ENCODE measurements at places on chromosomes 7 and 10.

DNA sequence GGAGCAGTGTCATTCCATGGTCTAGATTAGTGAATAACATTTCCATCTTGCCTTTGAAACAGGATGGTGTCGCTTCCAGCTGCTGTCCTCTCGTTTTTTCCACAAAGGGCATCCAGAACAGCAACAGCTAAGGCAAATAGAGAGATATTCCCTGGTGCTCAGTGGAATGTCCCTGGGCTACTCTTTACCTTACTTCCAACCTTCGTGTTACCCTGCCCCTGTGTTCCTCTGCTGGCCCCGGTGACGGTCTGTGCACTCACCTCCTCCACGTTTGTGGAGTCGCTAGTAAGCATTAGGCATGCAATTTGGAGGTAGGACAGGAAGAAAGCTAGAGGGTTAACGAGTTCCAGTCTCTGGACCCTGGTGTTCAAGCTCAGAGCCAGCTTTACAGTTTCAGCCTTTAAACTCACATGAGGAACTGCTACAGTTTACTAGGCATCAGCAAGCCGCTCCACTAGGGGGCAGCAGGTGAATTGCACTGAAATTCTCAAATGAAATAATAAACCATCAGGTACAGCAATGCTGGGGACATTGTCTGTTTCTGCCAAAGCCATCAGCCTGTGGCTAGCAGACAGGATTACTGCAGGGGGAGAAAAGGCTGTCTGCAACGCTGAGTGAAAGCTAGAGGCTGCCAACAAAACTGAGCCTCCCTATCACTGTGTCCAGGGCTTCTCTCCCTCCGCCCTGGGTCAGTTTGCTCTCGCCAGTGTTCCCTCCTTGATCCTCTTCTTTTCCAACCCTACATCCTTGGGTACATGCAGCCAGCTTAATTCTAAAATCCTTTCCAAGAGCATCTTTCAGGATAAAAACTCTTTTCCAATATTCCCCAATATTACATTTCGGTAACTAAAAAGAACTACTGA is 9.0 kb downstream of the MRPL32 start:
- DNase-seq, result peak; percentile 76

DNA sequence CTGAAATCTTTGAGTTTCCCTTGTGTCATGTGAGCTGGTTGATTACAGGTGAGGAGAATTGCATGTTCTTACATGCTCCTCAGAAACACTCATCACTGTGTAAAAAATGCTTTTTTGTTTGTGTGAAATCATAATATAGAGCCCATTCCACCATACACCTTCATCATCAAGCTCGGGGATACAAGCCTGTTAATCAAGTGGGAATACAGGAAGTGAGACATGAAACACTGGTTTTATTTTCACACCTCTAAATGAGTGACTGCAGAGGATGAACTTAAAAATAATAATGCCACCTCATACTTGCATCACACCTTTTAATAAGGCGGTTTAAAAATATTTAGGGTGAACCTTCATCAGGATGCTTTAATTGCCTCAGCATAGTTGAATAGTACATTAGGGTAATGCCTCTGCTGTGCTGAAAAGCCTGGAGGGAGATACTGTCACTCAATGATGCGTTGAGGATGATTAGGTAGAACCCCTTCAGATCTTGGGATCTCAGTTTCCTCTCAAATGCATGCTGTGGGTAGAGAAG is 164.6 kb downstream of the AUTS2 start:
- DNase-seq, result peak; percentile 39

- no peak for DNase-seq
These were observed 95.1 kb downstream of the USP6NL start for GRCh38 chr10:11516431-11516746.

GRCh38 chr10:3747248-3747960 is 37.6 kb downstream of the KLF6 start:
- DNase-seq, result no peak

DNA sequence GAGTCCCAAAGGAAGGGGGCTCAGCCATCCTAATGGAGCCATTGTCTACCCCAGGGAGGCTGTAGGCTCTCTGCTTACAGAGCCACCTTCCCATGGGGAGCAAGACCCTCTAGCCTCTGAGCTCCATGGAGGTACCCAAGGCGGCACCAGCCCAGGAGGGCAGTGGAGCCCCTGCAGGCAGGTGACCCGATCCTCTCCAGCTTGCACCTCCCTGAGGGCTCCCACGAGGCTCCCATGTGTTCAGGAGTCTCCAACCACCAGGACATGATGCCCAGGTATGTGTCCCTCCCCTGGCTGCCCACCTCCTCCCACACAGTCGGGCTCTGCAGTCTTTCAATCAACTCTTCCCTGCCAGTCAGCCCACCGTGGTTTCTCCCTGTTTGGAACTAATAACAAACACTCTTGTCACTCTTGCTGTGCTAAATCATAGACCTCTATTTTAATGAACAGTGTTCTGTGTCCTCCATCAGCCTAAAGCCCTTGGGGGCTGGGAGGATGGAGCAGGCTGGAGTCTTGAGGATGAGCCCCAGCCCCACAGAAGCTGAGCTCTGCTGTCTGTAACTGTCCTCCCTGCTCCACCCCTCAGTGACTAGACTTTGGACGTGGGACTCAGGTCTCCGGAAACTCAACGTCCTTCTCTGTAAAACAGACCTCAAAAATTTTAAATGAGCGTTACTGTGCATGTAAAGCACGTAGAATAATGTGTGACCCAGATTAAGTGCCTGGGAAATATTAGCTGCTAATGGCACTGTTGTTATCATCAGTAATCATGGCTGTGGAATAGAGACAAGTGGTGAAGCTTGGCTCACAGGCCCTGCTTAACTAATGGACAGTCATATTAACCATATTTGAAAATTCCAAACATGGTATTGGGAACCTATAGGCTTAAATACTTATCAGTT is 298.9 kb downstream of the WDR37 start:
- DNase-seq, result no peak

DNA sequence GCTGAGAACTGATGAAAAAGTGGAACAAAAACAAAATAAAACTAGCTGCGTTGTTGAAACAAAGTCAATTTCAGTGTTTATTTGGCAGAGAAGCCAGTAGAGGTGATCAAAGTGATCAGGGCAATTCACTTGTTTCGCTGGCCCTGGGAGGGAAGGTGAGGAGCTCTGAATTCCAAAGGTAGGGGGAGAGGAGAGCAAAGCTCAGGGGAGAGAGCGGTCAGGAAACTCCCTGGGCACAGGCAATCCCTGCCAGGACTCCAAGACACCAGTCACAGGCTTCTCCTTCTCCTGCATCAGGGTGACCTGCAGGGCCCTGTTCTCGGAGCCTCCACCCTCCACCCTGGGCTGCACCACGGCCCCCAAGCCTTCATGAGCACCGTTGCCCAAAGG is 6.8 kb upstream of the KIAA1217 start:
- DNase-seq, result no peak

DNA sequence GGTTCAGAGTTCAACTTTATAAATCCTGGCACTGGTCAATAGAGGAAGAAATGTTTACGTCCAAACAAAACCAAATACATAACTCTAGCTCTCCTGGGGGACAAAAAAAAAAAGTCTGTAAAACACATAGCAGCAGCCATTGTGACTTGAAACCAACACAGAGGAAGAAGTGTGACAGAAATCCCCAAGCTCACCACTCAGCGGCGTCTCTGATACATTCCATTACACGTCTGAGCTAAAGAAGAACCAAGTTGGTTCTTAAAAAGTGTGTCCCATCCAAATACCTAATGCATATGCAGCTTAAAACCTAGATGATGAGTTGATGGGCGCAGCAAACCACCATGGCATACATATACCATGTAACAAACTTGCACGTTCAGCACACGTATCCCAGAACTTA is 58.3 kb upstream of the NANOS1 start:
- no peak for DNase-seq

DNA sequence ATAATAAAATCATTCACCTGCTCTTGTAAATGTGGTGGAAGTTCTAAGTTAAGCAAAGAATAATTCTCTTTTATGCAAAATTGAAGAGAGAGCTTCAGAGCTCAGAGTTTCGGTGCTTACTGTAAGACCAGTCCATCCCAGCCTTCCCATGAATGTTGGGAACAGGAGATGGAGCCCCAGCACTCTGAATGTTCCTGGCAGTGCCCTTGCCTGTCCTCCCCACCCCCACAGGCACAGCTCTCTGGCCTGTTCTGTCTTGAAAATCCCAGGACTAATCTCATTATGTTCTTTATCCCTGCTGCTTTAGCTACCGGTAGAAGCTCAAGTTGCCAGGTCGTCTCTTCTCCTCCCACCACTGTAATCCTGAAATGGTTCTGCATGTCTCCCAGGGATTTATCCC is 29.1 kb upstream of the LHFPL3 start:
- no peak for DNase-seq

GRCh38 chr7:117071551-117071950 is 118.2 kb downstream of the ST7 start:
- no peak for DNase-seq
